CD4-positive, alpha-beta T cell treated with Interleukin-4 for 4 hours (primary cell): ENCODE measurements at places on chromosomes 4 and X.

- DNase-seq: peak; percentile 53
Measured at GRCh38 chrX:41559235-41560052, 112.3 kb downstream of the NYX start.

- DNase-seq: no peak
Measured at GRCh38 chr4:40908297-40908696, 158.5 kb downstream of the NSUN7 start.

DNA sequence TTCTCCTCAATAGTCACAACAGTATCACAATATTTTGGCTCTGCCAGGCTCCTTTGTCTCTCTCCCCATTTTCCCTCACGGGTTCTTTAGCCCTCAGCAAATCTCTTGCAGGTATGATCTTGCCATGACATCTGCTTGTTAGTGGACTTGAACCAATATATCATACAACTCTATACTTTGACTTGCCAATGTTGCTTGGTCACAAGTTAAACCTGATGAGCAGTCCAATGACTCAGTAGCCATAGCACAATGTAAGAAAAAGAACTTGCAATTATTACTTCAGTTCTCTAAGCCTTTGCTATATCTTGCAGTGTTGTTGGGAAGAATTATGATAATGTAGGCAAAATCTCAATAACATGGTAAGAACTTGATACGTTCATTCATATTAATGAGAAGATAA, 174.6 kb upstream of the NRK start:
- DNase-seq: no peak

- no peak for DNase-seq
Measured at GRCh38 chr4:8215001-8215427, 15.9 kb downstream of the SH3TC1 start.

- no peak for DNase-seq
Measured at GRCh38 chr4:6359536-6360308, 90.1 kb downstream of the WFS1 start.

GRCh38 chr4:133157460-133158160, 8.5 kb downstream of the PCDH10 start:
- DNase-seq: no peak
